HTR-8/SVneo (cell line): ENCODE measurements at places on chromosomes 5 and 9.
A peak's percentile ranks its signal among the peaks of the same experiment; 100 is the strongest.

GRCh38 chr9:100063185-100063584 lies 35.6 kb downstream of the ERP44 start:
- DNase-seq = no peak

DNA sequence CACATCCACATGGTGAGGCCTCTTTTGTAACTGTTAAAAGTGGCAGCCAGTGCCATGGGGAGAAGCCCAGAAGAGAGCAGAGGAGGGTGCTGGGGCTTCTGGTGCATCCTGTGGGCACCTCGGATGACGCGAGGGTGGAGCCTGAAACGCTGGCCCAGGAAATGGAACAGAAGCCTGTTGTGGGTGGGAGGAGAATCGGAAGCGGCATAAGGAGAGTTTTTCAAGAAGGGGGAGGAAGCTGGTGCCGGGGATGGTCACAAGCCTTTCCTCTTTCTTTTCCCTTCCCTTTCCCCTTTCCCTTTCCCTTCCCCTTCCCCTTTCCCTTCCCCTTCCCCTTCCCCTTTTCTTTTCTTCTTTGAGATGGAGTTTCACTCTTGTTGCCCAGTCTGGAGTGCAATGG lies 12.9 kb downstream of the ANKRD33B start:
- no peak for DNase-seq

- no peak for DNase-seq
Measured at GRCh38 chr9:16105168-16106020, 552.6 kb downstream of the CCDC171 start.

DNA sequence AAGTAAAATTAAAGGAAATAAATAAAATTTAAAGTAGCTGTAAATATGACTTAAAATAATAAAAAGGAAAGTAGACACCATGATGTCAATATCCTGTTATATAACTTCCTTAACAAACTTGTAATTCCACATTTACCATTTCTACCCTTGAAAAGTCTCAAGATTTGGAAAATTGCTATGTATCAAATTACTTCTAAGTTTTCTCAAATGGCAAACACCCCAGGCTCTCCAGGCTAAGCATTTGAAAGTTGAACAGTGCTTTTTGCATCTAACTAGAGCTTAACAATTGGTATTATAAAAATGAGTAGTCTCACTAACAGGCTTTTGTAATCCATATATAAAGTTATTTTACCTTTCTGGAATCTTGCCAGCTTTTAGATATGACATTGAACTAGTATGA lies 41.5 kb upstream of the MACIR start:
- no peak for DNase-seq

GRCh38 chr5:42784132-42784531 lies 27.5 kb downstream of the CCDC152 start:
- no peak for DNase-seq

GRCh38 chr9:112809351-112809848 lies 58.8 kb downstream of the SNX30 start:
- no peak for DNase-seq

- no peak for DNase-seq
Measured at GRCh38 chr9:75911390-75911789, 20.9 kb downstream of the PCSK5 start.

- DNase-seq = no peak
Measured at GRCh38 chr9:120730654-120731514, 16.6 kb upstream of the MEGF9 start.

- DNase-seq = no peak
Measured at GRCh38 chr5:90408571-90409317, 812 bp downstream of the CETN3 start.

GRCh38 chr5:132499440-132500243 lies 9.1 kb upstream of the IRF1 start:
- no peak for DNase-seq

GRCh38 chr5:98309785-98310598 lies 463.5 kb upstream of the RGMB start:
- DNase-seq = peak; percentile 62
